ENCODE measurements at places on chromosomes 5 and 9. TPM values are rescaled to one million over a fixed set of nuclear protein-coding genes. Genes with fewer than 3 reads are reported as not detected.

TPPP gene
- polyA plus RNA-seq: 6.4 TPM

SPINK6 gene
- not detected for polyA plus RNA-seq

C5orf63 gene
- 2.9 TPM for polyA plus RNA-seq

SPRY4 gene
- polyA plus RNA-seq: 3.2 TPM

SGCD gene
- polyA plus RNA-seq: 0.33 TPM
